ENCODE measurements at places on chromosomes 6 and 20.

- no peak for DNase-seq
Observed at GRCh38 chr6:168724669-168725570, 283.9 kb downstream of the SMOC2 start.

DNA sequence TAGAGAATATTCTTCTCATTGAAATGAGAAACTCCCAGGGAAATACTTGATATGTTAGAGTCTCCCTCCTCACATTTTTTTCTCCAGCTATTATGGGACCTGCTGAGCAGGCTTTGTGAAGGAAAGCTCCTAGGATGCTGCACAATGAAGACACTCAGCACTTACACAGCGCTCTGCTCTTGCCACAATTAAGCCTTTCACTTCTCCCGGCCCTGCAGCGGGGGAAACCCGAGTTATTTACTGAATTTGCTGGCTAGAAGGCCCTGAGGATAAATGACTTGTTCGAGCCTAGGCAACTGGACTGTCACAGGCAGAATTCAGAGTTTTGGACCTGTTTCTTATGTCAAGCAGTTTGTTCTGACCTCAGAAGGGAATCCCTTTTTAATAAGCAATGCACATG is 102.0 kb downstream of the MAP3K7 start:
- DNase-seq, result no peak

DNA sequence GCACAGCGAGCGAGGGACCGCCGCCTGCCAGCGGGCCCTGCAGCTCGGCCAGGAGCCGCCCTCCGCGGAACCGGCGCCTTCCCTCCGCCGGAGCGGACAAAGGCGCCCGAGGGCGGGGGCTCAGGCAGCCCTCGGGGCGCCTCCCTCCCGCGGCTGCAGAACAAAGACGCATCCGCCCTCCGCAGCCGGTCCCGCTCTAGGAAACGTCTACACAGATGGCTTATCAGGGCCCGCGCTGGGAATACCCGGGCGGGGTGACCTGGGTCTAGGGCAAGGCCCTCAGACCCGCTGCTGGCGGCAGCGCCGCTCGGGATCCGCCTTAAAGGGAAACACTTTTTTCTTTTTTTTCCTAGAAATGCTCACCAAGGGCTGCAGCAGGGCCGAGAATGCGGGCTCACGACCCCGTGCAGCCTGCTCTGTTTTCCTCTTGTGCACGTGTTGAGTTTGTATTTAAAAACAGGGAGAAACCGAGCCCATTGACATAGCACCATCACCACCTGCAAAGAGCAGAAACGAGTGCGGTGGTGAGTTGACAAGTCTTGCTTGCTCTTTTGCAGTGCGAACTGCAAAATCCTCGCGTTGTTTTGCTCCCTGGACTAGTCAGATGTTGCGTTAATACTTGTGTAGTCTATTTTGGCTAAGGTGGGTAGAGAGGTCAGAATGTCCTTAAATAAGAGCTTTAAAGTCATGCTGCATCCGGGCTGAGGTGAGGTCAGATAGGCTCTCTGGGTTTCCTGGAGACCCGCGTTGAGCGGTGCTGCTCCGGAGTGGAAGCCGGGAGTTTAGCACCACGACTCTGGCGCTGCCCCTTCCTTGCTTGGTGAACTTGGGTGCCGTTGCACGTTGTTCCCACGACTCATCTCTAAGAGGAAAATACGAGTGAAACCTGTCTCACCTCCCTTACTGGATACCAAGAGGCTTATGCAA is 1.1 kb upstream of the RPS6KA2 start:
- DNase-seq, result peak; percentile 13

DNA sequence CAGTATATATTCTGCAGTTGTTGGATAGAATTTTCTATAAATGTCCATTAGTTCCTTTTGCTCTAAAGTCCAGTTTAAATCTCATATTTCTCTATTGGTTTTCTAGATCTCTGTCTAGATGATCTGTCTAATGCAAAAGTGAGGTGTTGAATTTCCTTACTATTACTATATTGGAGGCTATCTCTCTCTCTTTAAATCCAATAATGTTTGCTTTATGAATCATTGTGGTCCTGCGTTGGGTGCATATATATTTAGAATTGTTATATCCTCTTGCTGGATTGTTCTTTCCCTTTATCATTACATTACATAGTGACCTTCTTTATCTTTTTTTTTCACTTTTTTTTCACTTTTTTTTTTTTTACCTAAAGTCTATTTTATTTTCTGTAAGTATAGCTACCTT is 208.5 kb upstream of the ASCC3 start:
- no peak for DNase-seq

DNA sequence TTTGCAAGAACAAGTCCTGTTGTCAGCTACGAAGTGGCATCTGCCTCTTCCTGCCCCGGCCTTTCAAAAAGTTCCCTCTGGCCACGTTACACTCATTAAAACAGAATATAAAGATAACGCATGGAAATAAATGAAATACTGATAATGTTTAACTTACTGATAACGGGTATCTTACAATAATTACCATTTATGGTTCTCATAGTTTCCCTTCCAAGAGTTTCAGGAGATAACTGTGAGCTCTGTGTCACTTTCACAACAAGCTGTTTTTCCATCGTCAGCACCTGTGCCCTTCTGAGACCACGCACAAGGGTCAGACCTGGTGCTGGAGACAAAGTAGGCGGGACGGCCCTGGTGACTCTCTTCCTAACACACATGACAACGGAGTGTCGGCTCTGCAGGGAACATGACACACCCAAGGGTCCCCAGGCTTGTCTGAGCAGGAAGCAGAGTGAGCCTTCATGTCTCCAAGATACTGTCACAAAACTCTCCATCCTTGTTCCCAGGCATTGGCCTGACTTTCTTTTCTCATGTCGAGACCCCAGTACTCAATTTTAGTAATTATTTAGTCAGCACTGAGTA is 86.2 kb upstream of the THBS2 start:
- DNase-seq, result no peak

DNA sequence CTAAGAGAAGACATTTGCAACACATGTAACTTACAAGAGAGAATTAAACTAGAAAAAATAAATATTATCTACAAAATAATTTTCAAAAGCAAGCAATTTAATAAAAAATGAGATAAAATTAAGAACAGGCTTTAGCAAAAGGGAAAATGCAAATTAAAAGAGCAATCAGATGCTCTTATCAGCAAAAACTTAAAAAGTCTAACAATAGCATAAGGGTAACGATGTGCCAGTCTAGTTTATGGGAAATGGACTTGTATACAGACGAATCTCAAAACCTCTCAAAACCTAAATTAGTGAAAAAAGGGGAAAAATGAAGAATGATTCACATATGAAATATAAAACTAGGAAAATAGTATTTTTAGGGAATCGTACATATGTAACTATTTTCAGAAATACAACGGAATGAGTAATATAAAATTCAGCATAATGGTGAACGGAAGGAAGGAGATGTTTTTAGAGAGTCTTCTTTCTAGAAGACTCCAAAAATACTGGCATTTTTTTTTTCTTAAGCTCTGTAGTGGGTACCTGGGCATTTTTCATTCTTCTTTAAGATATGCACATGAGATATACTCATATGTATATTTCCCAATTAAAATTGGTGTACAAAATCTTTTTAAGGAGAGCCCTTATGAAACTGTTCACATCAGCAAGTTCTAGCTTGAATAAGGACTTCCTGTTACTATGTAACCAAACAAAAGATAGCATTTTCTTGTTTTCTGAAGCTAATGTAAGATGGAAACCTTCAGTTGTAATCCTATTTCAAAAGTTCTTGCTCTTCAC is 927 bp upstream of the MANEA start:
- DNase-seq, result no peak

- DNase-seq, result no peak
Observed at GRCh38 chr20:36784900-36785299, 11.3 kb upstream of the DSN1 start.

DNA sequence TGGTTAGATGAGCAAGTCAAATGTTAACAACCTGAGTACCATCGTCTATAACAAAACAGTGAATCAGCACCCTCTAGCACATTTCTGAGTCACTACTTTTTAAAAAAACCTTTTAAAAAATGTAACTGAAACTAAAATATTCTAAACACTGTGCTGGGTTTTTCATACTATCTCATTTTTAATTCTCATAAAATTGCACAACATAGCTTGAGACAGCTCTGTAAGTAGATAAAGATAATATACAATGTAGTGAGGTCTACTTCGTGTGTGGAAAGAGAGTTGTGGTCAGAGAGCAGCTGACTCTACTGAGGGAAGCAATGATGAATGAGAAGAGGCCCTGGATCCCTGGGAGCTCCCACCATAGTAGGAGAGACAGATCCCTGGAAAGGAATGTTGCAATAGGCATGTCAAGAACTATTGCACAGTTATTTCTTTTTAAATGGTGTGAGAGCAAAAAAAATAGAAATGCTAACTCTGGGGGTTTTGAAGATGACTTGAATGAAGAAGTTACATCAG is 13.6 kb upstream of the CALHM6 start:
- DNase-seq, result no peak

GRCh38 chr20:19875376-19876221 is 117.5 kb downstream of the RIN2 start:
- DNase-seq, result no peak

- no peak for DNase-seq
Observed at GRCh38 chr6:44238687-44239350, 8.1 kb upstream of the HSP90AB1 start.

DNA sequence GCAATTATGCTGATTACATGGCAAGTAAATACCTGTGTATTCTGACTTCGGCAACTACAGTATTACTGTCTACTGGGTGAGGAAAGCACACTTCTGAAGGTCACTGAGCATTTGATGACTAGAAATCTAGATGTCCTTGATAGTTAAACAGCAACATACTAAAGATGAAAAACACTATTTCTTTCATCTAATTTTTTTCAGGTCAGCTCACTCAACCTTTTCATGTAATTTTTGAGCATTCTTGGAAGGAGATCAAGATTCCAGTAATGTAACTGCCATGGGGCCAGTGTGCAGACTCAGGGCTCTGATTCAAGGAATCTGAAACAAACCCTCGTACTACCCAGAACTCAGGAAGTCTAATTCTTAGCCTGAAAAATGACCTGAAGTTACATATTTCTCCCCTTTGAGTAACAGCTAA is 222.6 kb upstream of the TAB2 start:
- no peak for DNase-seq

DNA sequence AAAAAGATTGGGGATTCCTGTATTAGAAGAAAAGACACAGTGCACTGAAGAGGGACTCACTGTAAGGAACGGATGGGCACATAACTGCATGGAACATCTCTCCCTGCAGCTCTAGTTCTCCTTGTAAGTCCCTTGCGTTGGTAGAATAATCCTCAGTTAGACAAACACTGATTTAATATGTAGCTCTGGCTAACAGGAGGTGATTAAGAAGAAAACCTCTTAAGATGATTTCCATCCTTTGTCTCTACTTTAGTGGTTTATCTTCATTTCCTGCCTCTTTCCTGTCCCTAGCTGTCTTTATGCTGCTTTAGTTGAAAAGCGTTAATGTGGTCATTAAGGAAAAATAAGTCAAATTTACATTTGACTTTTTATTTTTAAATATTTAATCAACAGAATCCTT is 86.6 kb downstream of the SLC16A10 start:
- DNase-seq, result no peak

- DNase-seq, result no peak
Observed at GRCh38 chr6:55469951-55470366, 109.0 kb downstream of the HMGCLL1 start.

- DNase-seq, result no peak
Observed at GRCh38 chr6:52522151-52522626, 54.7 kb downstream of the TRAM2 start.

DNA sequence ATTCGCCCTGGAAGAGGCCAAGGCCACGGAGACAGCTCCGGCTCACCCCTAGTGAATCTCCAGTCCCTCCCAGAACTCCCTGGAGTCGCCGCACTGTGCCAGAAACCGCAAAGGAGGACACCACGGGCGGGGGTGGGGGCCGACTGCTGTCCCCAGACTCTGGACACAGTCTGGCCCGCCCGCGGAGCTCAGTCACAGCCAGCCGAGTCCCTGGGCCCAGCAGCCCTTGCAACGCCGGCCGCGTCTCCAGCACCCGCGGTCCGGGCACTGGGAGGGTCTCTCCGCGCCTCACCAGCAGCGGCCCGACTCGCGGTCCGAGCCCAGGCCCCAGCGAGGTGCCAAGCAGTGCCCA is 518 bp downstream of the PEX6 start:
- no peak for DNase-seq

- no peak for DNase-seq
Observed at GRCh38 chr6:166777096-166777630, 150.1 kb upstream of the RPS6KA2 start.

DNA sequence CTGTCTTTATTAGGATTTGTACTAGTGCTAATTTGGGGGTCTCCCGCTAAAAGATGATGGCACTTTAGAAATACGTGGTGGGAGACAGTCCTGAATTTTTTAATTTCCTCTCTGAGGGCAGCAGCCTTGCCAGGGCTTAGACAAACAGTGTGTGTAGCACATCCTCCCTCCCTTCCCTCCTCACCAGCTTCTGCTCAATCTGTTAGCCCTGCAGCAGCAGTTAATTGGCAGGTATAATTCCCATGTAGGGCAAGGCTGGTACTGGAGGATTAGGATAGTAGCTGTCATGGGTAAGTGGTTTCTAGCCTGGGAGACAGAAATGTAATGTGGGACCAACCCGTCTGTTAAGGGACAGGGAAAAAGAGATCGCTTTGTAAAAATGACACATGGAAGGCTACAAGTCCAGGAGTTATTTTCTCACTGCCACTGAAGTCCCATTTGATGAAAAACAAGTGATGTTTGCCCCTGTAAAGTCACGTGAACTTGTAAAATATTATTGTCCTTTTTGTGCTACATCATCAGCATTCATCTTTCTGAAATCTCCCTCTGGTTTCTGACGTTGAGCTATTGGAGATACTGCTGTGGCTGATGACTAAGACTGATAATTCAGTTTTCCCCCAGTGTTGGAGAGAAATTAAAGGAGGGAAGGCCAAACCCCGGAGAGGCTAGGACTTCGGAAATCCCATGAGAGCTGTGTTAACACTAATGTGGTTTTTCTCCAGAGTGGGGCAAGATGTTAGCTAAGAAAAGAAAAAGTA is 40.6 kb downstream of the CTNNBL1 start:
- DNase-seq, result no peak

DNA sequence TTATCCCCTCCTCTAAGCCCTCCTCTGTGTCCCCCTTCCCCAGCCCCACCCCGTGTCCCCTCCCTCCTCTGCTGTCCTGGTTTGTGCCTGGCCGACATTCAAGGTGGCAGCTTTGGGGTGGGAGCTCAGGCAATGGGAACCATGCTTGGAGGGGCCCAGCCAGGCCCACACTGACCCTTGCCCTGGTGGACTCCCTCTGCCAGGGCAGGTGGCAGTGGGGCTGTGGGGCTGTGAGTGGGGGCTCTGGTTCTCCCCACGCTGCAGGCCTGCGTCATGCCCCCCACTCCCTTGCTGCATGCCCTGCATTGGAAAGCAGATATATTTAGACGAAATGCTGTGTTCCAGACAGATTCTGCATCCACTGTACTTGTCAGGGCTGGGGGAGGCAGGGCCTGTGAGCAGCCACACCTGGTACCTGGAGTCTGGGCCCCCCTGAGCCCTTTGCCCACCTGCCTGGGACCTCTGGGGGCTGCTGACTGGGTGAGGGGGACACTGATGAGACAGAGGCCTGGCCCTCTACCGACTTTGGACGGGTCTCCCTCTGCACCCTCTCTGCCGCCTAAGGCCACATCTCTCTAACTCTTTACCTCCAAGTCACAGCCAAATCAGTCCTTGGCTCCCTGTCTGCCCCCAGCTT is 14.2 kb downstream of the DLGAP4 start:
- DNase-seq, result no peak

Measured in stimulated activated CD8-positive, alpha-beta memory T cell treated with anti-CD3 and anti-CD28 coated beads, Interleukin-7, amount 100 ng/mL, for 1 hour (primary cell).